ENCODE measurements at places on chromosomes 5 and 9.

DNA sequence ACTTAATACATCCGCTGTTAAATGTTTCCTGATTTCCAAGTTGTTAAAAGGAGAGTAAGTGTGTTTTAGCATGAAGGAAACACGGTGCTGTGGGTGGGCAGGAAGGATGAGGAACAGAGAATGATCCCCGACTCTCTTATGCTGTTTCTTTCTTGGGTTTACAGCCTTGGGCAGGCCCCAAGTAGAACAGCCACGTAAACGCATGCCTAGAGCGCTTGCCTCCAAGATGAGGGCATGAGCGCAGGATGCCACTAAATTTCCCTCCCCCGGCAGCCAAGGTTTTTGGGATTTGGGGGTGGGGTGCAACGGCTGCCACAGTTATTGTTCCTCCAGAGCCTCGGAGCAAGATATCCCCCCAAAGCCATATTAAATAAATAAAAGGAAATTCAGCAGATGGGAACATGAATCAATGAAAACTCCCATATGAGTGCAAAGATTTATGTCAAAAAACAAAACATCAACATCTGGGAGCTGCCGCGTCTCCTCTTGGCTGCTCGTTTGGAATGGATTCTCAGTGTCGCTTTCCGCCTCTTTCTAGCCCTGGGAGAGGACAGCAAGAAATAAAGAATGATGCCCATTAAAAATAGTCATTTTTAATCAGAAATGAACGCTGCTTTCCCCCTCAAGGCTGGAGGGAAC is 10.0 kb upstream of the DELE1 start:
- peak; percentile 16 for DNase-seq

DNA sequence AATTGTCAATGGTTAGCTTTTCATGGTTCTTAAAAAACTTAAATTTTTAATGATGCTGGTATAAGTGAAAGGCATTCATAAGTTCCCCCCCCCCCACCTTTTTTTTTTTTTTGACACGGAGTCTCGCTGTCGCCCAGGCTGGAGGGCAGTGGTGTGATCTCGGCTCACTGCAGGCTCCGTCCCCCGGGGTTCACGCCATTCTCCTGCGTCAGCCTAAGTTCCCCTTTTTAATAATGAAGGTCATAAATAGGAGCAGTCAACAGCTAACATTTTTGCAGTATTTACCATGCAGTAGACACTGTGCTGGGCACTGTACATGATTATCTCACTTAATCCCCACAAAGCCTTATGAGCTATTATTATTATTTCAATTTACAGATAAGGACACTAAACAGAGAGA is 556.3 kb downstream of the PDE4D start:
- no peak for DNase-seq

DNA sequence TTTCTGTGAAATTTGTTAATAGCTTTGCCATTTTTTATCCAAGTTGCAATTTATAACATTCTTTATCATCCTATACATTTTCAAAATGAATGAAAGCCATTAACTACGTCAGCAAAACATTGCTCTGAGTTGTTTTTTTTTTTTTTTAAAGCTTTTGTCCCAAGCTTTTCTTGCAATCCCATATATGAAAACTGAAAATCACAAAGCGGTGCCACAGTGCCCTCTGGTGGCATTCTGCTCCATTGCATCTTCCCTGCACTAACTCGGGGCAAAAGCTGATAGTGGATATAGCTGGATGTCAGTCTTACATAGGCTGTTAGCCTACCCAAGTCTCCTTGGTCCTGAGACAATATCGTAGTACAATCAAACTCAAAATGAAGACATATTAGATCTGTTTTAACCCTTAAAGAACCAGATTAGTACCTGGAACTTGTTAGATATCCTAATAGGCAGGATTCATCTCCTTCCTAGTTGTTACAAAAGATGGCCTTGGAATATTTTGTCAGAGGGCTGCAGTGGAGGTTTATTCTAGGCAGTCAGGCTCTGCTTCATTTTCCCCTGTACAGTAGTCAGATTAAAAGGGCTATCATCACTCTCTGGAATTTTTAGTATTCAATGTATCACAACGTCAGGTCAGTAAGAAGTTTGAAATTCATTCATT is 669.9 kb downstream of the PTPRD start:
- DNase-seq: peak; percentile 62

GRCh38 chr5:53030893-53031292 is 41.7 kb downstream of the ITGA2 start:
- no peak for DNase-seq

DNA sequence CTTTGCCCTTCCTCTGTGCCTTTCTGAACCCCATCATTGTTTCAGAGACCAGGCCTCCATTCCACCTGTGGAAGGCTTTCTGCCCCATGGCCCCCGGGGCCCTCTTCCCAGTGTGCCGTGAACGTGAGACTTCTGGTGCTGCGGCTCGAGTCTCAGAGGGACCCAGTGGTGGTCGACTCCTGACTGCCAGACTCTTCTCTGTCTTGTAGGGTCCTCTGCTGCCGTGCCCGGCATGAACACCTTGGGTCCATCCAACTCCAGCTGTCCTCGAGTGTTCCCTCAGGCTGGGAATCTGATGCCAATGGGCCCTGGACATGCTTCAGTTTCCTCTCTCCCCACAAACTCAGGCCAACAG is 20.1 kb upstream of the LTC4S start:
- DNase-seq: no peak

DNA sequence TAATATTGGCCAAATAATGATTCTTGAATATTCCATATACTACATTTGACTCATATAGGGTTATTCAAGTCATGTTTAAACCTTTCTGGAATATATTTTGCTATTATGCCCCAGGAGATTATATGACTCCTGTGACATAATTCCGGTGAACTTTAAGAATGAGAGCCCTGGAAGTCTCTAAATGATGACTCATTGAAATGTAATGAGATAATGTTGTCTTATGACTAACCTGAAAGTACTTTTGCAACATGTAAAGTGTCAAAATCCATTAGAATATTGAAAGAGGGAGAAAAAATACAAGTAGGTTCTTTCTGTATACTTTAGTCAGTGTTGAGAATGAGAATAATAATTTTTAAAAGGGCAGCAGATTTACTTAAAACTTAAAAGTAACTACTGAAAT is 830.4 kb downstream of the MAT2B start:
- no peak for DNase-seq

DNA sequence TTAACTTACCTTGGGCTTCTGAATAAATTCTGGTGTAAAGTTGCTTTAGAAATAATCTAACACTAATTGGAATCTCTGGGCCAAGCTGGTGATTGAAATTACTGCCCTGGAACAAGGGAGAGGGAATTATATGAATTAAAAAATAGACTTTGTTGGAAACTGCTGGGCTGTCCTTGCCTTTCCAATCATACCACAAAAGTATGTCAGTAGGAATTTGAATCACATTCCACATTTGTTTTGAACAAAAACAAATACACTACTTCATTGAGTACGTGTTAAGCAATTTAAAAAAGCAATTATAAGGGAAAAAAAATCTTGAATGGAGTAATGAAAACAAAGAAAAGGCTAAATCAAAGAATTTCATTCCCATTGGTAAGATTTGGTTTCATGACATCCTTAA is 102.5 kb upstream of the SREK1 start:
- peak; percentile 24 for DNase-seq
